GM12891 (cell line): ENCODE measurements at places on chromosomes 1 and 21.

GRCh38 chr21:15054089-15054488 lies 10.7 kb downstream of the NRIP1 start:
- DNase-seq = no peak

GRCh38 chr1:231016234-231016633 lies 23.8 kb downstream of the FAM89A start:
- no peak for DNase-seq

DNA sequence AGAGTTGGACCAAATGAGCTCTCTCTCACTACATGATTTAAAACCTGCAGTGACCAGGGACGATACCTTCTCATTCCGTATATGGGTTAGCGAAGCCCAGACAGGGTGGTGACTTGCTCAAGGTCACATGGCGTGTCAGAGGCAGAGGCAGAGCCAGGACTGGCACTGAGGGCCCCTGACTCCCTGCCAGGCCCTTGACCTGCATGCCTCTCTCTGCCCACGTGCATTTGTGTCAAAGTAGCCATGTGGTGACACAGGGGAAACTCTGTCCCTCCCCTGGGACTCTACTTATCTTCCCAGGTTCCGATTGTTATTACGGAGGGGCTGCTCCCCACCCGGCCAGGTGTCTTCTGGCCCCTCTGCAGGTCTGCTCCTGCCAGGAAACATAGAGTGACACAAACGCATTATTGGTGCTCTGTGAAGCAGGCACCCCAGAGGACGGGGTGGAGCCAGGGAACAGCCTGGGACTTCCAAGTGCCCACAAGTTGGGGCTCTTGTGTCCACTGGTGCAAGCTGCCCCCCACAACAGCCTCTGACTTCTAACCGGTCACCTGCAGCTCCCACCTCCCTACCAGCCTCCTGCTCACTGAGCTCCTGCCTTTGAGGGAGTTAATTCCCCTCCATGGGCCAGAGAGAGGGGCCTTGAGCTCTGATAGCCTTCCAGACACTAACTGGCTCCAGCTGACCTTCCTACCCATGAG lies 7.3 kb upstream of the TINAGL1 start:
- DNase-seq = no peak

GRCh38 chr1:101235216-101235695 lies 1.6 kb upstream of the S1PR1 start:
- DNase-seq = no peak

- no peak for DNase-seq
Observed at GRCh38 chr1:211329764-211330201, 3.1 kb downstream of the TRAF5 start.

DNA sequence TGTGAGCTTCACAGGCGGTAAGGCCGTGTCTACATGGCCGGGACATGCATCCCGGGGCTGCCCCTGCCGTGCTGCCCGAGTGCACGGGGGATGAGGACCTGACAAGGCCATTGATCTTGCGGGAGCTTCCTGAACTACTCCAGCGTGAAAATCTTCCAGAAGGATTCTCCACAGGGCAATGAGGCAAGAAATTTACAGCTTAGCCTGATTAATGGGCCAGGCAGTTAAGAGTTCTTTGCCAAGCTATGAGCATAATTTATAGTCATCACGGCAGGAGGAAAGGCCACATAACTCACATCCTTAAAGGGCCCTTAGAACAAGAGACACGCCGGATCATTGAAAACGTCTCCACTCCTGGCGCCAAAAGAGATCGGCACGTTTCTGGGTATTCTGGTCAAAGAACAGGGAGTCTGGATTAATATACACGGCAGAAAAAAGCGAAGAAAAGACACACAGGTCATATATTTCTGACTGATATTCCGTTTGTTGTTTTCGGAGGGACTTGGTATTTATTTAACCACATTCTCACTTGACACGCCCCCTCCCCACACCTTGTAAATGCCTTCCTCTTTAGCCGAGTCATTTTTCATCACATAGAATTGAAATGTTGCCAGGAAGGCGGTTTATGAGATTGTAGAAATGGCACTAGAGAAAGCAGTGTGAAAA lies 180.5 kb downstream of the DYRK1A start:
- DNase-seq = no peak

GRCh38 chr21:38979271-38980121 lies 173.8 kb downstream of the ETS2 start:
- DNase-seq = no peak

- no peak for DNase-seq
Observed at GRCh38 chr21:43965911-43966585, 46.1 kb upstream of the TRAPPC10 start.

GRCh38 chr21:27645285-27645684 lies 678.4 kb upstream of the ADAMTS5 start:
- DNase-seq = no peak

DNA sequence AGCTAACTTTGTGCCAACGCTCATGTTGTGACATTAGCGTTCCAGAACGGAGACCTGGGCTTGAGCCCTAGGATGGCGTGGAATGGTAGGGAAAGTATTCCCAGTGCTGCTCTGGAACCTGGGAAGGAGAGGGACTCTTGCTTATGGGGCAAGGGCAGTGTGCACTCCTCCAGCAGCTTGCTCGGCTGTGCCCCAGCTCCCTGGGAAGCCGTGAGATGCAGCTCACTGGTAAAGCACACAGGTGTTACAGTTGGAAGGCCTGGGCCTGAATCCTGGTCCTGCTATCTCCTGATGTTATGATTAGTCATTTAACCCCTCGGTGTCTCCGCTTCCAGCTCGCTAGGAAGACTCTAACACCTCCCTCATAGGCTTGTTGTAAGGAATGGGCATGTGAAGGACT lies 42.4 kb upstream of the EPHA8 start:
- no peak for DNase-seq

DNA sequence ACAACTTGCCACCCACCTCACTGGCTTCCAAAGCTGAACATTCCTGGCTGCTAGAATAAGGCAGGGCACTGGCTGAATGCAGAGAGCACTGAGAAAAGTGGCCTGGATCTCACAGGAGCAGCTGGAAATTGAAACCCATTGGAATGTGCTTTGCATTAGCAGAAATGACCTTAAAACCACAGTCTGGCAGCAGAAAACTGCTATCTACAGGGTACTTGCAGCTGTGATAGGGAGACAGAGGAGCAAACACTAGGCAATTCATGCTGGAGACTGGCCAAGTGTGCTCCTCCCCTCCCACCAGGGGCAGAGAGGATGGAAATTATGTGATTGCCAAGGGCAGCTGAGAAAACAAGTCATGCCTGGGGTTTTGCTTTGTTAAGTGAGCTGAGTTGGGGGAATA lies 47.2 kb downstream of the HSD3B1 start:
- DNase-seq = no peak

GRCh38 chr21:34526618-34527290 lies 14.7 kb upstream of the KCNE1 start:
- DNase-seq = no peak

DNA sequence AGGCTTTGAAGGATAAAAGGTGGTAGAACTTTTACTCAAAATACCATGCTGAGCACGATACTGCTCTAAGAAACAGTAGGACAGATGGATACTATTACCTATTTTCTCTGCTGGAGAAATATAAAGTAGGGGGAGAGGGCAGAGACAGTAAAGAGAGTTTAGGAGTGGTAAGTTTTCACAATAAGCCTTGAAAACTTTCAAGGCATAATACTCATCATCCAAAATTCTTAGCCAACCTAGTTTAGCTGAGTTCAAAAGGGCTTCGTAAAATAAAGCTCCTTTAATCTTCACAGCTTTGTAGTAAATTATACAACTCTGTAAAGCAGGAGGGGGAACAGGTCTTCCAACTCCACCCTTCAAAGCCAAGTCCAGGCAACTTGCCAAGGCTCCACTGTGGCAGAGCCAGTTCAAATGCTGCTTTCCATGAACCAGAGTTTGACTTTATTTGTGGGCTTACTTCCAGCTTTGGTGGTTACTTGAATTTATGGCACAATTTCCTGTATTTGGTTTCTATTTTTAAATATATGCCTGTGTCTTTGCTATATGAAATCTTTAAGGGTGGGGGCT lies 15.5 kb downstream of the TEX38 start:
- DNase-seq = no peak

DNA sequence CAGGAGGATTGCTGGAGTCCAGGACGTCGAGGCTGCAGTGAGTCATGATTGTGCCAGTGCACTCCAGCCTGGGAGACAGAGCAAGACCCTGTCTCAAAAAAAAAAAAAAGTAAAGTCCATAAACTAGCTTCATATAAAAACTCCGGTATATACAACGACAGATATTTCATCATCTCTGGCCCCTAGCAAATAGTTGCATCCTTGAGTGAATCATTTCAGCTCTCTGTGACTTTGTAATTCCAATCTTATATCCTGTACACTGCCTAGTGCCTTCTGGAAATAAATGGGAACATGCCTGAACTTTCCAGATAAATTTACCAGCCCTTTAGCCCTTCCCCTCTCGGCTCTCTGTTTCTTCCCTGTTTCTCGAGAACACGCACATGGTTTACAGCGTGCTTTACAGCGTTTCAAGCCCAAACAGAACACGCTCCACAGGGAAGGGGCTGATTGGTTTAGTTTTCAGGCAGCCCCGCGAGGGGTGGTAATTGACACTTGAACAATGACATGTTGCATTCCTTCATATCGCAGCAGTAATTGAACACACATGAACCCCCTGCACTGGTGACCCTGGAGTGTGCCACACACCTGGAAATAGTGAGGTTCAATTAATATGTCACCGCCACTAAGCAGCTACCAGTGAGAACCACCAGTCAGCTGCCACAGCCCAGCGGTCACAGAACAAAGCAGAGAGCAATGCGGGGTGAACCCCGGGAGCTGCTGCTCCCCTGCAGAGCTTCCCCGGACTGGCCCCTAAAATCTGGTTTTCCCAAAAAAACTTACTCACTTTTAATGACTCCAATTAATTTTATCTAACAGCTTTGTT lies 35.7 kb upstream of the SIM2 start:
- no peak for DNase-seq

GRCh38 chr1:202306535-202307345 lies 35.0 kb downstream of the UBE2T start:
- no peak for DNase-seq

DNA sequence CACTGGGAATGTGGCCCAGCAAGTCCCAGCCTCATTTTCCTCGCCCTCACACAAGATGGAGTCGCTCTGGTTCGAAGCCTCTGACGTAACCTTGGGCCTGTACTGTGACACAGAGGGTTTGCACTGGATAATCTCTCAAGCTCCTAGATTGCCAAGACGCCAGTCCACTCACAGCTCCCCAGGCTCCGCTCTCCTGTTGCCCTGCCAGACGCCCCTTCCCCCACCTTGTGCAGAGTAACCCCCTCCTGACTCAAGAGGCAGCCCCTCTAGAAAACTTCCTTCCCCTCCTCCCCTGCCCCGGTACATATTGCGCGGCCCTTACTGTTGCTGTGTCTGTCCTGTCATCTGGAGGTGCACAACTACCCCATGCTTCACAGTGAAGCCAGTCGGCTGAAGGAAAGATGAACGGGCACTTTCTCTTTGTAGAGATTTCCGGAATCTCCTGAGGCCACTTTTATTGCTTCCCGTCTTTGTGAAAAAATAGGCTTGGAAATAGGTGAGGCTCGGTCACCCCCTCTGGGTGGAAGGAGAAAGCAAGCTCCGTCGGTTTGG lies 981 bp upstream of the KIAA1614 start:
- no peak for DNase-seq

- no peak for DNase-seq
Observed at GRCh38 chr1:179046808-179047635, 21.3 kb downstream of the FAM20B start.

DNA sequence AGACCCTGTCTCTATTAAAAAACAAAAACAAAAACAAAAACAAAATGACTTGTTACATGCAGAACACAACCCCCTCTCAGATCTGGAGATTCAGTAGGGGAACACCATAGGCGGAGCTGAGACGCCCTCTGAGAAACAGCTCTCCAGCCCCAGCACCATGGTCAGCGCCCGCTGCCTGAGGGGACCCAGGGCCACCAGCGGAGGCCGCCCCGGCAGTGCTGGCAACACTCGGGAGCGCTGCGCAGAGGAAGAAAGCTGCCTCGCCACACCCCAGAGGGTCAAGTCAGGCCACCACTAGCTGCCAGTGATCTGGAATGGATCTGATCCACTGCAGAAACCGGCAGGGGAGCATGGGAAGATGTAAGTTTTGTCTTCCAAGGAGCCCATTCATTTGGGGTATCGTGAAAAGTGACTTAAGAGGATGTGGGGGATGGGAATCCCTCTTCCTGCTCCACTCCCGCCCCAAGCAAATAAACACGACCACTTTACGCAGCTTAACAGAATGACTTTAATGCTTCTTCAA lies 3.1 kb downstream of the ACTA1 start:
- DNase-seq = no peak

GRCh38 chr1:230573658-230574057 lies 68.6 kb upstream of the COG2 start:
- peak; percentile 7 for DNase-seq

DNA sequence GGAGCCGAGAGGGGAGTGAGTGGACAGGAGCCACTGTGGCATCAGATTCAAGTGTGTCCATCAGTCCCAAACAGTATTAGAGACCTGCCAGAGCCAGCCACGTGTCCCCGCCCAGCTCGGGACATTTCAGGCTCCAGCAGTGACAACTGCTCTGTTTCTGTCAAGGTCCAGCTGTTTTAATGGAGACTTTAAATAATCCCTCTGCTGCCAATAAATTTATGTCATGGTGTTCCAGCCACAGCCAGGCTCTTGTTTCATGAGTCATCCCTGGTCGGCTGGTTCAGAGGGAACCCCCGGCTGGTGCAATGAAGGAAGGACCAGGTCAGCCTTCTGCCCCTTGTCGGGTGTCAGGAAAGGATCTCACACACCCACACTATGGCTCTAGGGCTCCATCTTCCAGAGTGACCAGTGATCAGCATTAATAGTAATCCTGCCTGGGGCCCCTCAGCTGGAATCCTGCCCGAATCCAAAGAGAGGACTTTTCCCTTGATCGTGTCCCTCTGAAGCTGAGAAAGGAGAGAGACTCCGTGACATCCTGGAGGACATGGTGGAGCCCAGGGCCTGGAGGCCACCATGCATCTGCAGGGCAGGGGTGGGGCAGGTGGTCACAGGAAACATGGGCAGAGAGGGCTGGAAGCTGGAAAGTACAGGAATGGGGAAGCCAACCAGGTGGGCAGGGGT lies 197.3 kb downstream of the MATN1 start:
- no peak for DNase-seq

DNA sequence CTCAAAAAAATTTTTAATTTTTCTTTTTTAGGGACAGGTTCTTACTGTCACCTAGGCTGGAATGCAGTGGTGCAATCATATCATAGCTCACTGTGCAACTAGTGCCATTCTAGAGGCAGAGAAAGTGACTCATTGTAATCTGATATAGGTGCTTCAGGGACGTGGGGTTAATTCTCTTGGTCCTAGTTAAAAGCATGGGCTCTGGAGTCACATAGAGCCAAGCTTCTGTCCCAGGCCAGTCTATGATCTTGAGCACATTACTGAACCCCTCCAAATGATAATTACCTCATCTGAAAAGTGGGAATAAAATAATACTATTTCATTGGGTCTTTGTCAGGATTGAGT lies 1.1 kb upstream of the ADIPOR1 start:
- no peak for DNase-seq

GRCh38 chr1:24236789-24237371 lies 49.8 kb upstream of the IFNLR1 start:
- no peak for DNase-seq

GRCh38 chr1:205693421-205693991 lies 13.2 kb upstream of the SLC45A3 start:
- DNase-seq = no peak

- DNase-seq = no peak
Observed at GRCh38 chr1:8903908-8904650, 25.6 kb upstream of the ENO1 start.

- no peak for DNase-seq
Observed at GRCh38 chr1:186421446-186421845, 39.5 kb downstream of the PDC start.

- DNase-seq = no peak
Observed at GRCh38 chr1:240104672-240105071, 13.0 kb downstream of the FMN2 start.
